ENCODE measurements at places on chromosomes 2 and 18. TPM values are rescaled to one million over a fixed set of nuclear protein-coding genes. Genes with fewer than 3 reads are reported as not detected.

DNA sequence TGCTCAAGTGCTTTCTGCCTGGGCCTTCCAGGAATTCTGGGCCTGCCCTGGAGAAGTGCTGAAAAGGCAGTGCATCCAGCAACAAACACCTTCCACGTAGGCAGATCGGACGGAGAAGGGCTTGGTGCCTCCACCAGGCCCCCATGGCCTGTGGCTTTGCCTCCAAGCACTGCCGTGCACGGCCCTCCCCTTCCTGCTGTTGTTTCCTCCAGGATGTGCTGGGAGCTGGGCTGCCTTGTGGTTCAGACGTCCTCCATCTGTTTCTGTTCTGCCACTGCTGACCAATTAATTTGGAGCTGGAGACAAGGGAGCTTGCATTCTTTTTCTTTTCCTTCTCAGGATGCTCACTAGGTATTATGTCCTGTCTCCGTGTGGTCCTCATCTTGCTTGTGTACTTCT lies 197.0 kb downstream of the HRH4 start:
- no peak for DNase-seq

GRCh38 chr18:55665506-55665905 lies 77.5 kb upstream of the TCF4 start:
- no peak for DNase-seq

GRCh38 chr2:239075918-239076758 lies 228.3 kb downstream of the TWIST2 start:
- DNase-seq: no peak

DNA sequence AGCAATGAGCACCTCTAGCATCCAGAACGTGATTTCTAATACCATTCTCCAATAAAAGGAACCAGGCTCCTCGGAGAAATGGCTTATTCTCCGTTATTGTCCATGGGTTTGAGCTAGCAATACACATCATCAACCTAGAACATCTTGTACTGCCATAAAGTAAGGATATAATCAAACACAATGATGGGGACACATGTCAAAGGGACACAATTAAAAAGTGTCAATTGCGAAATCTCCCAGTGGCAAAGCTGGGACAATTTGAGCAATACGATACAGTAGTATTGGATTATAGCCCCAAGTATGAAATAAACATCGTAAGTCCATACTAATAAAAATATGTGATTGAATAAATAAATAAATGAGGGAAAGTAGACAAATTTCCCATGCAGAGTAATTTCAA lies 108.4 kb downstream of the CTNNA2 start:
- no peak for DNase-seq

DNA sequence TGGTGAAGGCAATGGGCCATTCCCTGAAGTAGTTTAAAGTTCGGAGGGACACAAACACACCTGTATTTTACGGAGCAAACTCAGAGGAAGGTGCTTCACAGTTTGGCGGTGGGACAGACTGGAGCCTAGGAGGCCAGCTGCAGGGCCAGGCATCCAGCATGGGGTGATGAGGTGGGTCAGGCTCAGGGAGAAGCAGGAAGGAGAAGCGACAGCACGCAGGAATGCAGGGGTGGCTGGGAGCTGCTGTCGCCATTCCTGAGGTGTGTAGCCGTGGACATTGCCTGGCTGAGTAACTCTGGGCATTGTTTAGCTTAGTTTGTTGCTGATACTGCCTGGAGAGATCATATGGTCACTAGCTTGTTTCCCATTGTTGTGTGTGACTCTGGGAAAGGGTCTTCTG lies 35.8 kb upstream of the METTL21A start:
- DNase-seq: no peak

Gene LOXHD1
- total RNA-seq: not detected

Gene KIDINS220
- total RNA-seq: 47.8 TPM

Measured in astrocyte (in vitro differentiated cells and primary cell).